T47D (cell line): ENCODE measurements at places on chromosomes 4 and X.
A peak's percentile ranks its signal among the peaks of the same experiment; 100 is the strongest.

DNA sequence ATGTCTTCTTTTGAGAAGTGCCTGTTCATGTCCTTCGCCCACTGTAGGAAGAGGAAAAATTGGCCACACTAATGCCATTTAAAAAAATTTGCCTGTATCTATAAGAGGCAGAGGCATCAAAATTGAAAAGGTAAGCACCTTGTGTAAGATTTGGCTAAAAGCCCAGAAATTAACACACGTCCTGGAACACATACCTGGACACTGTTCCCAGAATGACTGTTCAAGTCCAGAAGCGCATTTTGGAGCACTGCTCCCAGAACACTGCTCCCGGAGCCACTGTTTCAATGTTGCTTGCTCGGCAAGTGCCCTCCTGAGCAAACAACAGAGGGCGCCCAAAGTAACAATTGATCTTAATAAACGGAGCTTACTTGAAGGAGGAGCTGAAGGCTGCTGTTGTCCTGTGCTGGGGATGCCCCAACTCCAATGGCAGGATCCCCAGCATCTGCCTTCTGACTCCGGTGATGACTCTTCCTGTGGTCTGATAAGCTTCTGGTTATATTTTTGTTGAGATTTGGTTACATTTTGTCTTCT lies 1958.6 kb downstream of the C4orf33 start:
- DNase-seq, result no peak

- DNase-seq, result no peak
These were observed 113.9 kb downstream of the DRD5 start for GRCh38 chr4:9895333-9895705.

DNA sequence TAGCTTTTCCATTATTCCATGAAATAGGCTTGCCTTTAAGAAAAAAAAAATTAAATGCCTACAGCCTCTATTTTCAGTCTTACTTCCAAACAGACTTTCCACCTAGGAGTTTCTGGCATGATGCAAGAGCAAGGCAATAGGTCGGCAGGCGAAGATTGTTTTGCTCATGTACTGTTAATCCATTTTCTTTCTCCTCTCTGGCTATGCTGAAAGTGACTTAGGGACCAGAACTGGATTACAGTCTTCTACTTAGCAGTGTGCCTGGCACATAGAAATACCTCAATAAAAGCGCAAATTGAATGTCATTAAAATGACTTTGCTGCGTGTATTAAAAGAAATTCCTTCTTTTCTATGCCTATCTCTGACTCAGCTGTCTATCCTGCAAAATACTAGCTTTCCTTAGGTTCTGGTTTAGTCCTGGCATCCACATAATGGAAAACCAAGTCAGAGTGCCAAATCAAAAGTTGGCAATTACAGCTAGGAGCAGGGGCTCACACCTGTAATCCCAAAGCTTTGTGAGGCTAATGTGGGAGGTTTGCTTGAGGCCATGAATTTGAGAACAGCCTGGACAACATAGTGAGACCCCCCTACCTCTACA lies 51.9 kb downstream of the CC2D2A start:
- DNase-seq, result no peak

DNA sequence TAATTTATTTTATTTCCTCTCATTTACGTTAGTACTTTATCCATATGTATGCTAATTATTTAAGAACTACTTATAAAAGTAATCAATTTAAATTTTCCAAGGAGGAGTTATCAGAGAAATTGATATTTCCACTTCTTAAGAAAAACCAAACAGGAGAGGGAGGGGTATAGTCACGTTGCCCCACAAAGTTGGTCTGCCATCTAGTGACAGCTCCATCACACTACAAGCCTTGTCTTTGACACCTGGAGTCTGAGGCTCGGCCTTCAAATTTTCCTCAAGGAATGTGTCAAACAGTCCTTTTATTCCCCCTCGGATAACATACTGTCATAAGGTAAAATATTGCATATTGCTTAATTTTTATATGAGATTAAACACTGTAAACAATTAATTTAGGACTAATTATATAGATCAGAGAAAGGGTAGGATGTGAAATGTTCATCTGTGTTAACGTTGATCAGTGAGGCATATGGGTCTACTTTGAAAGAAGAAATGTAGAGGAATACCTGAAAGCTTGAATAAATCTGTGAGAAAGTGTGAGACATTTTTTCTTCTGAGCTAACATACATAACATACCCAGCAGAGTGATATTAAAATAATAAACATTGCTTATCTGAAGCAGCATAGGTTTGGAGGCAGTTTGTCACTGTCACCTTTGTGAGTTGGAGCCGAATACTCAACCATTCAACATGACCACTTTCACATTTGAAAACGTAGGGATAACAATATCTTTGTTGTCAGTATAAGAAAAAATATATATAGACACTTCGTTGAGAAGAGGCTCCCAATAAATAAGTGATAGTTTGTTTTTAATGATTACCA lies 114.4 kb downstream of the GLRA3 start:
- DNase-seq, result peak; percentile 63

- no peak for DNase-seq
These were observed 80.4 kb downstream of the WFS1 start for GRCh38 chr4:6349896-6350603.

DNA sequence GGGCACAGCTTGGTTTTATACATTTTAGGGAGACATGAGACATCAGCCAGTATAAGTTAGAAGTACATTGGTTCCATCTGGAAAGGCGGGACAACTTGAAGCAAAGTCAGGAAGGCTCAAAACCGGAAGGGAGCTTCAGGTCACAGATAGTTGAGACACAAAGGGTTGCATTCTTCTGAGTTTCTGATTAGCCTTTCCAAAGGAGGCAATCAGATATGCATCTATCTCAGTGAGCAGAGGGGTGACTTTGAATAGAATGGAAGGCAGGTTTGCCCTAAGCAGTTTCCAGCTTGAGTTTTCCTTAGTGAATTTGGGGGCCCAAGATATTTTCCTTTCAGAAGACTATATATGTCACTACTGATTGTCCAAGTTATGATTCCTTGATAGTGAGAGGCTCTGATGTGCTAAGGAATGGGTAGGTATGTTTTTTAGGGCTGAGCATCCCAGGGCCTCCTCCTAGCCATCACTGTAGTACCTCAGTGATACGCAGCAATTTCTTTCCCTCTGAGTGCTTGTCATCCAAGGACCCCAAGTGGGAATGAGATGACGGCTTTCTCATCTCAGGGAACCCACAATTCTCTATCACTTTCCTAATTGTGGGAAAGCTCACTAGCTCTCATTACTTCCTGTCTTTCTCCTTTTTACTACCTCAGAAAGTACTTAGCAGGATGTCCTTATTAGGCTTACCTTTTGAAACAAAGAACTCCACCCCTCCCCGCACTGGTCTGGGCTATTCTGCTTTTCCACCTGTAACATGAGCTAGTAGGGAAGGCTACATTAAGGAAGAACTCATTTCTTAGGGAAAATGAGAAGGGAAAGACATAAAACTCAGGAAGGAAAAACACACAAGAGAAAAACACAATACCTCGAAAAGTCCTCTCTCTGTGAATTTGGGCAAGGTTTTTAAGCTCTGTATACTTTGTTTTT lies 632.7 kb downstream of the RAPGEF2 start:
- no peak for DNase-seq

- DNase-seq, result no peak
These were observed 557.3 kb upstream of the TENM3 start for GRCh38 chr4:181685911-181686310.

DNA sequence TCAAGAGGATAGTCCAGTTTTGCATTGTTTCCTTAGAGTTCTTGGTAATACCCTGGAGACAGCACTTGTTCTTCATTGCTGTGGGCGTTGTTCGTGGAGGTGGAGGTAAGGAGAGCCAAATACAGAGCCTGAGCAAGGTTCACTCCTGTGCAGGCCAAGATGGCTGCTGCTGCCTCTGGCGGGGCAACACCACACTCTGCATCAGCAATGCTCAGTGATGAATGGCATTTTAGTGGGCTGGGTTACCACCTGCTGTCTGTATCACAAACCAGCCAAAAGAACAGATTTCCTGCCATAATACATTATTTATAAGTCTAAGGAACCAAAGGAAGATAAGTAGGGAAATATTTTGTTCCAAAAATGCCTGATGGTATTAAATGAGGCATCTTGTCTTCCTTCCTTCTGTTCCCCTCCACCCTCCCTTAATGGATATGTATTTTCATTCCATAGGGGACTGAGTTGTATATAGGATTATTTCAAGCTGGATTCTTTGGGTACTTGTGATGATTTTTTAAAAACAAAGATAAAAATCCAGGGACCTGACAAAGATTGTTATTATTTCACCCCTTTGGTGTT lies 61.6 kb upstream of the LIMCH1 start:
- DNase-seq, result no peak

GRCh38 chr4:168163106-168163505 lies 70.8 kb downstream of the ANXA10 start:
- no peak for DNase-seq

DNA sequence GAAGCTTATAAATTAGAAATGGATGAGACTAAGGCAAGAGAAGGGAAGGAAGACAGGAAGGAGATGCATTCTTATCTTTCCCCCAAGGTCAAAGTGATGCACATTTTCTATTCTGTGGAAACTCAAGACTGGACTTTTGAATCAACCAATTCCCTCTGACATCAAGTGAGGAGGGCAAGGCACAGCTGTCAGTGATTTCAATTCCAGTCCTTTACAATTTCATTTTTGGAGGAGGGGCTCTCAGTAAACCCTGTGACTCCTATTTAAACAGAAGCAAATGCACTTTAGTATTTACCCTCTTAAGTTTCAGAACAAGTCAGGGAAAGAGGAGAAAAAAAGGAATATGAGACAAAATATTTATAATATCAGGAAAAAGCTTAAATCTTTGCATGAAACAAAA lies 134.0 kb downstream of the MGST2 start:
- DNase-seq, result no peak

DNA sequence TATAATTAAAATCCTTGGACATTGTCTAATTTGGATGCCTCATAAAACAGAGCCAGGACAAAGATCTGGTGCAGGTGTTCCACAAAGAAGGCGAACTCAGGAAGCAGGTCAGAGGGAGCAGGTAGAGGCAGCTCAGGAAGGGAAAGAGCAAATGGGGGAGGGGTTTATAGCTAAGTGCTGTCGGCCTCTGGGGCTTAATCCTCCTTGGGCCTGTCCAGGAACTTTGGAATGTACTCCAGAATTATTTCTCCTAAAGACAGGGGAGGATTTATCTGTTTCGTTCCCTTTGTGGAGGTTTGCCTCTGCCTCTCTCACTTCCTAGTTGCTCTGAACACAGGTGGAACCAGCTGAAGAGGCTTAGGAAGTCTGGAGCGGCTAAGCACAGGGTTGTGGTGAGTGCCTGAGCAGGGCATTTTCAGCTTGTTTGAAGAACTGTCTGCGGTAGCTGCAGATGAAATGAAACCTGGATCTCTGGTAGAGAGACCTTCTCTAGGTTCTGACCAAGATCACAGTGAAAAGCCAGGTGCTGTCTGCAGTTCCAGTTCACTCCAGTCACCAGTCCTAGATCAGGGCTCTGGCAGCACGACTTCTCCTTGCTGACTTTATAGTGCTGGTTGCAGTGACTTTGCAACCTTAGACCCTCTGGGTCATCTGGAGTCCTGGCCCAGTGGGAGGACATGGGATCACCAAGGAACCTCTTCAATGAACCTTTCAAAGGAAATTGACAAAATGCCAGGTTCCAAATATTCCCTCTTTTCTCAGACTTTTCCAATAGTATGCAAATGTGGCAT lies 519.2 kb downstream of the PCDH10 start:
- no peak for DNase-seq

- no peak for DNase-seq
These were observed 79.8 kb downstream of the CCNG2 start for GRCh38 chr4:77236806-77237205.

GRCh38 chr4:107823870-107824349 lies 822 bp upstream of the SGMS2 start:
- DNase-seq, result peak; percentile 3

- DNase-seq, result no peak
These were observed 19.6 kb downstream of the CYP2U1 start for GRCh38 chr4:107950746-107951540.

DNA sequence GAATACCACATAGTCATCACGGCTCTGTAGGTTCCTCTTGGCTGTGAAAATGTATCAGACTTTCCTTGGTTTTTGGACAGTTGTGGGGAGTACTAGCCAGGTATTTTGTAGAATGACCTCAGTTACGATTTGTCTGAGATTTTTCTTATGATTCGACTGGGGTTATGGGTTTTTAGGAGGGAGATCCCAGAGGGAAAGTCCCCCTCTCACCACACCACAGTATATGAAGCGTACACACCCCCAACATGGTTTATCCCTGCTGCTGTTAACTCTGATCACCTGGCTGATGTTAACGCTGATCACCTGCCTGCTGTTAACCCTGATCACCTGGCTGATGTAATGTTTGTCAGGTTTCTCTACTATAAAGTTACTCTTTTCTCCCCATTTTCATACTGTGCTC lies 72.6 kb downstream of the ANAPC4 start:
- DNase-seq, result no peak

GRCh38 chrX:109681475-109682081 lies 51.5 kb downstream of the ACSL4 start:
- no peak for DNase-seq

- DNase-seq, result no peak
These were observed 73.2 kb upstream of the ANXA10 start for GRCh38 chr4:168019019-168019651.

DNA sequence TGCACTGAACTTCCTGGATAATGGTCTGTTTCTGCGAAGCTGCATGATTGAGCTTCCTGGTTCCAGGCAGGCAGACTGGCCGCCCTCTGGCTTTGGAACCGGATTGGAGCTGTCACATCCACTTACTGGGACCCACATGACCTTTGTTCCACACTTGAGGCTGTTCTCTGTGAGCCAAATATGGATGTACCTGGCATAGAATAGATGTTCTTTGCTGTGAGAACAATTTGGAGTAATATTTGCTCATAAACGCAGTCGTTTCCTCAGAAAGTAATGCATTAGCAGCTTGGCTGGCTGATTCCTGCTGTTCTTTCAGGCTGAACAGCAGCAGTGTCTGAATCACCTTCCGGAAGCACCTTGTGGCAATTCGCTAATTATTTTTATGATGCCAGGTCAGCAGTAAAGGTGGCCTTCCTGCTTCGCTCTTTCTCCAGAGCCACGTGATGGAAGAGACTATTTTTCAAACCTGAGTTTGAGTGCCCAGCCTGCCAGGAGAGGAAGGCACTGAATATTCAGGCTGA lies 78.1 kb upstream of the BOD1L1 start:
- no peak for DNase-seq
